Activated naive CD8-positive, alpha-beta T cell treated with anti-CD3 and anti-CD28 coated beads, Interleukin-2, amount 50 U/mL, for 16 hours (primary cell): ENCODE measurements at places on chromosomes 4 and X.

DNA sequence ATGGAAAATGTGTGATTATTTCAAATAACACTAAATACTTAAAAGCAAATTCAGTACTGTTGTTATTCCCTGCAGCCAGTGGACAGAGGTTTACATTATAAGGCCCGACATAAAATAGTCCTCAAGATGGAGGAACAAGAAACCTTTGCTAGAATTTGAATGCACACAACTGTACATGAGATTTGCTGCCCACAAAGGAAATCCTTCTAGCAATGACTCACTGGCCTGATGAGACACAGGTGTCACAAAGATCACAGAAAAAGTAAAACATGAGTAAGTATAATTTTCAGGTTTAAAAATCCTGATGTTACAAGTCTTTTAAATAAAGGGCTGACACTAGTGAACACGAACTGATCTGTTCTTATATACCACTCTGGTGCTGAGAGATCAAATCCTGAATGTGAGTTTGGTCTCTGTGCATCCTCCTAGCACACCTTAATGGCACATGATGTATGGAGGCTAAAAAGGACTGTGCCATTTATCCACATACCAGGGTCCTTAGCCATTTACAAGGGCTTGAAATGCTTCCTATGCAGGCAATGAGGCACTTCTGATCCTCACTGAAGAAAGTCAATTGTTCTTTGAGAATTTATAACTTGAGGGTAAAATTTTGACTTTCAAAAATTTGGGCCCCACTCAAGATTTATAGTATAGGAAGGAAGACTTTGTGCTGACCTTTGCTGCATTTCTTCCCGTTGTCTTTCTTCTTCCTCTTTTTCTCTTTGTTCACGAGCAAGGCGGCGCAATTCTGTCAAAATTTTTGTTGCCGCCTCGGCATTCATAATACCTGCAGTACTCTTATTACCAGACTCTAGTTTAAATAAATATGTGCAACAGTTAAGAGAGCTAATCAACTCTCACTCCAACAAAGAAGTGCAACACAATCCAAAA lies 23.0 kb downstream of the MAP7D3 start:
- DNase-seq = no peak

GRCh38 chr4:112508356-112508755 lies 7.6 kb downstream of the NEUROG2 start:
- no peak for DNase-seq

GRCh38 chr4:108141213-108141950 lies 27.4 kb downstream of the LEF1 start:
- no peak for DNase-seq

DNA sequence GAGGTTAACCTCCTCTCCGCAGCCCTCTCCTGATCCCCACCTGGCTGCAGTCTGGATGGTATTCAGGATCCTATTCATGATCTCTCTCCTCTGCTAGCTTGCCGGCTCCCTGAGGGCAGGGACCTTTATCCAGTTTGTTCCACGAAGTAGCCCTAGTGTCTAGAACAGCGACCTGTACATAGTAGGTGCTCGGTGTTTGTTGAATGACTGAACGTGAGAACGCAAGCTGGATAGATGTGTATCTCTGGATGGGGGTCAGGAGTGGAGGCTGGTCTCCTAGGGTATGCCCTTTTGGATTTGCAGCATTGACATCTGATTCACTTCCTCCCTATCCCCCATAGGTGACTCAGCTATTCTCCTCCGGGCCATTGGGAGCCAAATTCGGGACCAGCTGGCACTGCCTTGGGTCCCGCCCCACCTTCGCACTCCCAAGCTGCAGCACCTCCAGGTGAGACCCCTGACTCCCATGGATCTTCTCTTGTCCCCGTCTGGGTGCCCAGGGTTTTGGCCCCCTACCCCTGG lies 7.3 kb downstream of the CCDC22 start:
- no peak for DNase-seq

DNA sequence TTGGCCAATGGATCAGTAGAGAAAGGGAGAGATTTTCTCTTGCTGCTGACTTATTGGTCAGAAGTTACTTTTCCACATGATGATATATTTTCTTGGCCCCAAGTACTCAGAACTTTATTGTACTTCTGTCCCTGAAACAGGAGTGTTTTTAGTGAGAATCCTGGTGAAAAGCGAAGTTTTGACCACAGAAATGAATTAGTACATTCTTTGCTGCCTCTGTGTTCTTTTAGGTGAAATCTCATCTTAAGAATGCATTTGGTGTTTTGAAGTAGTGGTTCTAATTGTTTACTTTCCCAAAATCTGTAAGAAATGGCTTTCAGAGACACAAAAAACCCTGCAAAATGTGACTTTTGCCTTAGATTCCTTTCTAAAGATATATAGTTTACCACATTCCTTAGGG lies 240.4 kb downstream of the FRMPD4 start:
- no peak for DNase-seq

DNA sequence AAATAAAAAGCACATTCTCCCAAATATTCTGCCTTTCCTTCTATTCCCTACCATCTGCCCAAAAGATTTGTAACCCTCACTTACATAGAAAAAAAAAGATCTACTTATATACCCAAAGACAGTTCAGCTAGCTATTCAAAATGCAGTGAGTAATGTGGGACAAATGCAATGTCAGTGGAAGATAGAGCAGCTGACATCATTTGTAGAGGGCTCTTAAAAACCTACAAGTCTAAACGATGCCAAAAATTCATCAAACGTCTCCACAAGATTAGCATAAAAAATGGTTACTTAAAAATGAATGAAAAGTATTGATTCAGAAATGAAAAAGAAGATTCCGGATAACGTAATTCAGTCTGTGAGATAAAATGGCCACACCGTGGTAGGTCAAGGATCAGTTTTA lies 96.5 kb downstream of the ASB9 start:
- no peak for DNase-seq

- no peak for DNase-seq
Observed at GRCh38 chrX:106952988-106953387, 32.8 kb downstream of the CLDN2 start.

DNA sequence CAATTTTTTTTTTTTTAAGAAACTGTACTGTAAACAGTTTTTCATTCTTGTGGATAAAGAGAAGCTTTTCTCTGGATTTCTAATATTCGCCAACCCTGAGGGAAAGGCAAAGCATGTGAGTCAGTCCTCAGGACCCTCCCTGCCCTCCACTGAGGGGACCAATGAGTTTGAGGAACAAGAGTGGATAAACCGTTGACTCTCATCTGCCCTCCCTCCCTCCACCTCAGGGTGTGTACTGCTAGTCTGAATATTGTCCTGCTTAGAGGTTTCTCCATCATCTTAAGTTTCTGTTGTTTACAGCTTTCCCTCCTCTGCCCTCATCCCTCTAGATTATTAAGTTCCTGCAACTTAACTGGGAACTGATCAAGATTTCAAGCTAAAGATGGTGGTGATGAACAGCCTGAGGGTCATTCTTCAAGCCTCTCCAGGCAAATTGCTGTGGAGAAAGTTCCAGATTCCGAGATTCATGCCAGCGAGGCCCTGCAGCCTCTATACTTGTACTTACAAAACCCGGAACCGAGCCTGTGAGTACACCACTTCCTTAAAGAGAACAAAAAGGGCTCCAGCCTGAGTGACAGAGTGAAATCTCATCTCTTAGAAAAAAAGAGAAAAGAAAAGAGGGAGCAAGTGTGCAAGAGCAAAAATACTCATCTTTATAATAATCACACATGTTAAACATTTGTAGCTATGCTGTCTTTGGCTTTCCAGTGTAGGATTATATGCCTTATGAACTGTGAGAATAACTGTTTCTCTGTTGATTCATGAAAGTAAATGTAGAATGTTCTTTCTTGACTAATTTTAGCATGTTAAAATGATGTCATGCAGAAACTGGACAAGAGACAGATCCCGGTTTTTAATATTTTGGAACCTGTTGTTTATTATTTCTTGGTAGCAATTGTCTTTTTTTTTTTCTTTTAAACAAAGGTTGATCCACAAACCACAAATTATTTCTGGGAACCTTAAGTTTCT lies 11.9 kb downstream of the CA5B start:
- DNase-seq = no peak

DNA sequence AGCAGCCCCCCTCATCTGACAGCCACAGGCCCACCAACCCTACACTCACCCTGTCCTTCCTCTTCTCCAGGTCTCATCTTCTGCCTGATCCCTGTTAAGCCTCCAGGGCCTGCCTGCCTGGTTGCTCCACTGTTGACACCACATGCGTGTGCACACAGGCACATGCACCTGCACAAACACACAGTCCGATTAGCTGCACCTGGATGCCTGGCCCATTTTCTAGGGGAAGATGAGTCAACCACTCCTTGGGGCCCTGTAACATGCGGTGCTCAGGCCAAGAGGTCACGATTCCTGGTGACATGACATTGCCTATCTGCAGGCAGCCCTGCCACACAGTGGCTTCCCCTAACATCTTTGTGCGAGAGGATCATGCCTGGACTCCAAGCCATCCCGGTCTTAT lies 498.4 kb downstream of the BCOR start:
- no peak for DNase-seq

GRCh38 chr4:128162434-128162833 lies 101.3 kb downstream of the LARP1B start:
- no peak for DNase-seq

GRCh38 chr4:112975567-112976355 lies 73.7 kb upstream of the ANK2 start:
- DNase-seq = no peak

DNA sequence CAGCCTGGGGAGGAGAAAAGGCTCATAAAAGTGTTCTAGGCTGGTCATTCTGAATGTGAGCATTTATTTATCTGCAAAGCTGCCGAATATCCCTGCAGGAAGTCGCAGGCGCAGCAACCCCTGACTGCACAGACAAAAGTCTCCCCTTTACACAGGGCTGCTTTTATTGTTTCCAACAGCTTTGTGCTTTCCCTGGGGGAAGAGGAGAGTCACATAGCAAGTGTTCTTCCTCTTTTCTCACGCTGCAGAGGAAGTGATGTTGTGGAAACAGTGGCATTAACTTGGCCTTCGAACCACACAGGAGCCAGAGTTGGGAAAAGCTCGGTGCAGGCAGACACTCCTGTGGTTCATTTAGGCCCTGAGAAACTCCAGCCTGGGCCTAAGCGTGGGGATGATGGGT lies 81.5 kb upstream of the BCOR start:
- no peak for DNase-seq

- DNase-seq = no peak
Observed at GRCh38 chr4:64158648-64159326, 250.5 kb downstream of the TECRL start.

- no peak for DNase-seq
Observed at GRCh38 chr4:10783351-10783750, 98.8 kb upstream of the CLNK start.

DNA sequence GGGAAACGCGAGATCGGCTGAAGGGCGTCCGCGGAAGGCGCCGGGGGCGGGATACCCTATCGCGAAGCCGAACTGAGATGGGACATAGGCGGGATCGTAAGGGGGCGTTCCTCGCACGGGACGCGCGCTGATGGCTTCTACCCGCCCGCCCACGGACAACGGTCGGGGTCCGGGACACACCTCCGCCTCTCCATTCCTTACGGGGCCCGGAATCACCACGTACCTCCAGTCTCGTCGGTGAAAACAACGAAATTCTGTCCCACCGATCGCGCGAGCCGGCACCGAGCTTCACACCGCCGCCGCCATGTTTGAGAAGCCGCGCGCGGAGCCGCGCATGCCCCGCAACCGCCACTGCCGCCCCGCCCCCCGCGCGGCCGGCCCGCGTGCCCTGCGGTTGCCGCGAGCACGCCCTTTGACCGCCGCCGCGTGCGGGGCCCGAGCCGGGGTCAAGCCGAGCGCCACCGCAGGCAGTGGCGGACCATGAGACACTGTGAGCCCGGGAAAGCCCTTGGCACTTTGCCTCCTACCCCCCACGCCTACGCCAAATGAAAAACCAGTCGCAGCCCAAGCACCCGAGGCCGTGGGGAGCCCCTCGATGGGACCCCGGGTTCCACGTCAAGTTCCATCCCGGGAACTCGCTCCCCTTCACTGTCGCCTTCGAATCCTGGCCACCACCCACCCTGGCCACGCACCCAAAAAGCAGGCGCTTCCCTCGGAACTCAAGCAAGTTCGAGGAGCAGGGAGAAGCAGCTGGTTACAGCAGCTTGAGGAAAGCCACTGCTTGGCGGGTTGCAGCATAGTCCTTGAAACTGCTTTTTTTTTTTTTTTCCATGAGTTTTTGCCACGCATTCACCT lies at the start of gene SCML2:
TSS of gene SCML2 (minus strand) at position 320 of the 855 bp plus-strand sequence. CDS start 20,617 bp downstream, outside the sequence.
- DNase-seq = no peak

DNA sequence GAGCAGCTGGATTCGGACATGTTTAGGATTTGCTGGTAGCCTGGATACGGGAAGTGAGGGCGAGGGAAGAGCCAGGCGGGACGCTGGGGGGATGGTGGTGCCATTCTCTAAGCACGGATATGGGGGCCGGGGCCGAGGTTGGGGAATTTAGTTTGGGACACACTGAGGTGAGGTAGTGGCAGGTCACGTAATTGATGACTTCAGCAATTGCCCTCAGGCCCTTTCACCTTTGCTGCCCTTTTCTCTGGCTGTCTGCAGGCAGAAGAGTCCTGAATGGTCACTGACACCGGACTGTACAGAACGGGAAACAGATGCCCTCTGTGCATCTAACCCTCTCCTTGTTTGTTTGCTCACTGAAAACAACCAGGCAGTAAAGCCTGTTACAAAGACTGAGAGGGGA lies 16.9 kb upstream of the HMGB3 start:
- no peak for DNase-seq

DNA sequence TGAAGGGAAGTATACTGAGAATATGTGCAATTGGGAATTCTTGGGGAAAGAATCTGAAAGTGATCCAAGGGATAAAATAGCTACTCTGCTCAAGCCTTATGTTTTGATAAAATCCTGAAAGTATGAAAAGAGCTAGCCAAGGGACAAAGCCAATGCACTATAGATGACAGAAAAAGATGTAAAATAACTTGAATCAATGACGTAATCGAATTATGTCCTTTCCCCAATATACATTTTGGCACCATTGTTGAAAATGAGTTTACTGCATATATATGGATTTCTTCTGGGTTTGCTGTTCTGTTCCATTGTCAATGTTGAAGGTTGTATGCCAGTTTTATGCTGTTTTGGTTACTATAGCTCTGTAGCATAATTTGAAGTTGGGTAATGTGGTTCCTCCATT lies 407.3 kb downstream of the DCAF12L2 start:
- DNase-seq = no peak

DNA sequence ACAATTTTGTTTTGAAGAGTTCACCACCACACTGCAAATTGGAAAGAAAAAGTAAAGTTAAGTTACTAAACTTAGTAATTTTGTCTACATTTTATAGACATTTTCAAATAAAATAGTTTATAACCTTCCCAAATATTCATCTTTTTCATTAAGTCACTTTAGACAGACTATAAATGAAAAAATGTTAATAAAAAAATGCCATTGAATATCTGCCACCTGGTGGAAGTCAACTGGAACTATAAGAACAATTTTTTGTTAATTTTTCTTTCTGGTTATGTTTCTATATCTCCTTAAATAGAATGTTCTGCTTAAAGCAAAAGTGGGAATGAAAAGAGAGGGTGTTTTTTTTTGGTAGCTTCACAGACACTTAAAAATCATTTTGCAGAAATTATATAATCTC lies 534.4 kb upstream of the PCDH10 start:
- no peak for DNase-seq

GRCh38 chr4:22372986-22373385 lies 142.9 kb downstream of the ADGRA3 start:
- no peak for DNase-seq
